ENCODE measurements at places on chromosomes 5 and 9.

GRCh38 chr5:151171529-151171928, 13.9 kb upstream of the ANXA6 start:
- DNase-seq = no peak

GRCh38 chr9:99103901-99104458, 933 bp upstream of the TGFBR1 start:
- DNase-seq = no peak

DNA sequence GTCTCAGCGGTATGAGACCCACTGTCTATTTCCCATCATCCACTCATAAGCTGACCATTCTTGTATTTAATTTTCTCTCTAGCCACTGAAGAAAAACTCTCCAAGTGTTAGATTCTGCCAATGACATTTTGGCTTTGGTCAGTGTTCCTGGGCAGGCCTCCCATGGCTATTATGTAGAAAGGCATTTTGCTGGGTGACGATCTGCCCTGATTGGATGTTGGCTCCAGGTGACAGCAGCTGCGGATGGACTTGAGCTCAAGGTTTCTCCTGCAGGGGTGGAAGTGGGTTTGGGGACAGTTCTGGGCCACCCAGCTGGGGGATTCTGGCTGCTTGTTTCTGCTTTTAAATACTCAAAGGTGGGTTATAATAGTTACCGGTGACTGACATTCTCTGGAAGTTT, 31.6 kb downstream of the ACSL6 start:
- no peak for DNase-seq

DNA sequence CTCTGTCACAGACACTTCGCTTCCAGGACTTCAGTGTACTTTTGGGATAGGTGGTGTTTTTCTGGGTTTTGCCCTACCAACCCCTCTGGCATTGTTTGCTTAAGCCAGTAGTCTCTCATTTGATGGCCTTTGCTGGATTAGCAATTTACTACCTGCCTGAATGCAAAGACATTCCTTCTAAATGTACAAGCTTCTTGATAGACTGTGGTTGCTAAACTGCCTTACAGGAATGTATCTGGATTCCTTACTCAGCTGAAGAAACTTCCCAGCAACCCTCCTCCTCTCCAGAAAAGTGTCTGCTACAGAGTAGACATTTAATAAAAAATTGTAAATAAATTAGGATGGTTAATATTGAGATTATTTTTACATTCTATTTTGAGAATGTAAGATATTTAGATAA, 1916.7 kb downstream of the EFNA5 start:
- DNase-seq = no peak

- no peak for DNase-seq
Measured at GRCh38 chr9:93427655-93428379, 23.7 kb upstream of the FAM120A start.

- no peak for DNase-seq
Measured at GRCh38 chr5:81774374-81774773, 23.5 kb upstream of the SSBP2 start.

GRCh38 chr9:133129001-133129795, 8.2 kb upstream of the RALGDS start:
- no peak for DNase-seq

GRCh38 chr5:56535347-56535746, 280.0 kb upstream of the MAP3K1 start:
- no peak for DNase-seq

DNA sequence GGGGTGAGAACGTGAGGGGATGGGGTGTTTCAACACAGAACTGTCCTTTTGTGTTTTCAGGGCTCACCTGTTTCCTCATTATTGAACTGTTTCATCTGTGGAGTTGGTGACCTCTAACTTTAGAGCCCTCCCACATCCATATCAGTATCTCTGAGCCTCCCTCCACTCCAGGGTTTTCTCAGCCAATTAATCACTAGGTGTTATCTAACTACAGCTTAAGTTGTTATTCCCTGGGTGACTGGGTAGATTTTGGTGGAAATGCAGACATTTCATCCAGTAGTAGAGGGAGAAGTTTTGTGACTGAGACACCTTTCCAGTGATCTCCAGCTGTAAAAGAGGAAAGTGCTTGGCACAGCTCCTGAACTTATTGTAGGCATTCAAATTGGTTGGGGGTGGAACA, 23.7 kb downstream of the PPP3R2 start:
- no peak for DNase-seq

- no peak for DNase-seq
Measured at GRCh38 chr5:139287890-139288635, 5.5 kb upstream of the MATR3 start.

GRCh38 chr5:174901336-174901735, 177.0 kb downstream of the MSX2 start:
- no peak for DNase-seq

DNA sequence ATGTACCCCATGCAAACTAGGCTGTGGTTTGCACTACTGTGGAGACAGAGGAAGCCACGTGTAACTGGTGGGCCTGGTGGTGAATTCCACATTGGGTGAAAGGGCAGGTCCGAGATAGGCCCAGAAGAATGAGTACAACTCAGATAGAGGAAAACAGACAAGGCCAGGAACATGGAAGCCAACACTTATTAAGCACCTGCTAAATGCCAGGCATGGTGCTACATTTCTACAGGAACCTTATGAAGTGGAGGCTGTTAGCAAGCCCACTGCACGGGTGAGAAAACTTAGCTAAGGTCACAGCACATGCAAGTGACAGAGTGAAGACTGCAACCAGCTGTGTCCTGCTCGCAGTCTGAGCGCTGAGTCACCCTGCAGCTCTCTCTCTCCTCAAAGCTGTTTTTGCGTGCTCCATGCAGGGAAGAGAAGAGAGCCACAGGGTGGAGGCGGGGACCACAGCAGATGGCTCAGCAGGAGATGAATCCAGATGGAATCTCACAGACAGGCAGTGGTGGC, 65.5 kb upstream of the SPTLC1 start:
- no peak for DNase-seq

- DNase-seq = no peak
Measured at GRCh38 chr9:129289883-129290282, 111.8 kb upstream of the IER5L start.

DNA sequence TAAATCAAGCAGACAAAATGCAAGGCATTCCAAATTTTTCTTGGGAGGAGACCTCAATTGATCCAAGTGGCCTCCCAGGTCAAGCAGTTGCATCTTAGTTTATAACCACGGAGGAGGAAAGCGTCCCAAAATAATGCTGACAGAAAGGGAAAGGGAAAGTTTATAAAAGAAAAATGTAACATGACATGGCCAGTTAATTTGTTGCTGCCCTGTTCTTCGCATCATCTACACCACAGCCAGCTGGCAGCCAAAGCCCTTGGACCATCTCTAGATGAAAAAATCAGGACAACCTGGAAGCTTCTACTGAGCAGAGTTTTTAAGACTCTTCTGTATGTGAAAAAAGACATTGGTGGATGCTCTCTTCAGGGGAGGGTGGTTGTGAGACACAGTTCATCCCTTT, 128.8 kb upstream of the FBXL7 start:
- DNase-seq = no peak

- DNase-seq = no peak
Measured at GRCh38 chr5:60835554-60835953, 8.5 kb downstream of the ELOVL7 start.

- no peak for DNase-seq
Measured at GRCh38 chr9:116842658-116843057, 155.6 kb downstream of the TRIM32 start.
